ENCODE measurements at places on chromosomes 5 and 9.

GRCh38 chr9:105243015-105243686, 1.3 kb upstream of the SLC44A1 start:
- DNase-seq, result no peak
- peak overlapping the region; percentile 63 for H3K4me3 ChIP-seq
- no peaks in the 10 kb centered on the region for H3K27me3 ChIP-seq
- H3K4me1 ChIP-seq, result peaks cover 63% of the 10 kb centered on the region

GRCh38 chr9:109934857-109935215, 154.8 kb downstream of the PALM2AKAP2 start:
- H3K4me1 ChIP-seq, result peaks cover 6% of the 10 kb centered on the region
- H3K27me3 ChIP-seq, result no peaks in the 10 kb centered on the region
- no peaks in the 10 kb centered on the region for H3K36me3 ChIP-seq
- H3K27ac ChIP-seq, result no peak overlapping the region

- no peak overlapping the region for H3K27ac ChIP-seq
- peaks cover 11% of the 10 kb centered on the region for H3K4me1 ChIP-seq
- H3K4me3 ChIP-seq, result no peak overlapping the region
- no peaks in the 10 kb centered on the region for H3K27me3 ChIP-seq
- no peak for DNase-seq
These were observed 93.3 kb upstream of the CD180 start for GRCh38 chr5:67289763-67290521.

- no peak overlapping the region for H3K27ac ChIP-seq
- H3K36me3 ChIP-seq, result peaks cover 3% of the 10 kb centered on the region
- no peak for DNase-seq
These were observed 589.8 kb upstream of the GRAMD2B start for GRCh38 chr5:125833398-125833797.

- H3K4me3 ChIP-seq, result no peak overlapping the region
- no peak for DNase-seq
- no peak overlapping the region for H3K27ac ChIP-seq
- peaks cover 2% of the 10 kb centered on the region for H3K4me1 ChIP-seq
These were observed 23.5 kb upstream of the ERAP2 start for GRCh38 chr5:96852759-96853158.

DNA sequence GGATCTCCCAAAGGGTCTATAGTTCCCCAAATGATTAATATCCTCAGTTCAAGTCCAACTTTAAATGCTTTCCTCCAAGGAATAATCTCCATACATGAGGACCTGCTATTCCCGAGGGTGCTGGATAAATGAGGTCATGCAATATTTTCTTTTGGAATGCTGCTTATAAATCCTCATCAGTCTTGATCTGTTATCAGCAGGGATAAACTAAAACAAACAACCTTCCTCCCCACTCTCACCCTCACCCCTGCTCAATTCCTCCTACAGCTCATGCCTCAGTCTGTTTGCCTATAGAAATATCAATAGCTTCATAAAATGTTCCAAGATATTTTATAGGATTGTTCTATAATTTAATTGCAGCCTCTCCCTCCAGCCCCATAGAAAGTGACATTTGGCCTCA, 61.1 kb downstream of the GLRA1 start:
- H3K27me3 ChIP-seq, result no peaks in the 10 kb centered on the region
- H3K36me3 ChIP-seq, result no peaks in the 10 kb centered on the region
- no peaks in the 10 kb centered on the region for H3K4me1 ChIP-seq
